ENCODE measurements at places on chromosomes 11 and 22. TPM values are rescaled to one million over a fixed set of nuclear protein-coding genes. Genes with fewer than 3 reads are reported as not detected.

Gene KRTAP5-2
- total RNA-seq = not detected

DNA sequence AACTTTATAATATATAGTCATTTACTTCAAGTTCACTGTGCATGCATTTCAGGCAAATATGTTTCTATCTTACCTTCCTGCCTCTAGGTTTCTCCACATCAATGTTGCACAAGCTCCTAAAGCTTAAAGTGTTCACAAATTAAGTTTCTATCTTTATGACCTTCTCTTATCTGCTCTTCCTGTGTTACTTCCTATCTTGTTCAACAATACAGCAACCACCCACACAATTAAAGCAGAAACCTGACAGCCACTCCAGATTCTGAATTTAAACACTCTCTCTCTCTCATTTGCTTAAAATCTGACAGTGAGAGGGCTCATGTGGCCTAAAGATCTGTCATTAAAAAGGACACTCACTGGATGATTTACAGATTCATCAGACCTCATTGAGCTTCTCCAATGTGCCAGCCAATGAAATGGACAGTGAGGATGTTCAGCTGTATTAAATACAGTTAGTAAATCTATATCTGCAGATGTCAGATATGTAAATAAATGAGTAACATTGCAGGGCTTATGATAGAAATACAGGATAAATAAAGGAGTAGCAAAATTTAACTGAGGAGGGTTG, 10.9 kb downstream of the PDGFD start:
- no peak for DNase-seq

- no peak for DNase-seq
These were observed 40.3 kb downstream of the CCDC81 start for GRCh38 chr11:86415026-86415425.

Gene APOA4
- not detected for total RNA-seq

DNA sequence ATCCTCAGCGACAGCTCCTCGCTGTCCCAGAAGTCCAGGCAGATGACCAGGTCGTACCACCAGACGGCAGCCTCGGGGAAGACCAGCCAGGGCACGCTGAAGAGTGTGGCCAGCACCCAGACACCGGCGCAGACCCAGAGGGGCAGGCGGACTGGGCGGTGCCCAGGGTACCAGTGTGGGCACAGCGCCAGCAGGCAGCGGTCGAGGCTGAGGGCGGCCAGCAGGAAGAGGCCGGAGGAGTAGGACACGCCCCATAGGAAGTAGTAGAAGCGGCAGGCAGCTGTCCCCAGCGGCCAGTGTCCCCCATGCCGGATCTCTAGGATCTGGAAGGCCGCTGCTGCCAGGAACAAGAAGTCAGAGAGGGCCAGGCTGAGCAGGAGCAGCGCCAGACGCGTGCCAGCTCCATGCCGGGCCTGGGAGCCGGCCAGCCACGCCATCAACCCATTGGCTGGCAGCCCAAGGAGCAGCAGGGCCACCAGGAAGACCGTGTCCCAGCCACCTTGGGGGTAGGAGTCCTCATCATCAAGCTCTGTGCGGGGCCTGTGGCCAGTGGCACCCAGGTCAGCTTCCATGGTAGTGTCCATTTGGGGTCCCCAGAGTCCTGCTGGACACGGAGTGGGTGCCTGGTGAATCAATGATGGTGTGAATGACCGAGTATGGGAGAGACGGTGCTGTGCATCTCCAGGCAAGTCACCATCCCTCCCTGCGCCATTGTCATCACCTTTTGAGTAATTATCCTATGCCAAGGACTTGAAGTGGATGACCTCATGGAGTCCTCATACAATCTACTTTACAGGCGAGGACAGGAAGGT, at the start of gene GPR152:
Gene GPR152, minus strand, starts transcription at position 589 of the 812 bp plus-strand sequence. Its CDS starts 5 bp downstream, at position 584.
- DNase-seq = no peak

DNA sequence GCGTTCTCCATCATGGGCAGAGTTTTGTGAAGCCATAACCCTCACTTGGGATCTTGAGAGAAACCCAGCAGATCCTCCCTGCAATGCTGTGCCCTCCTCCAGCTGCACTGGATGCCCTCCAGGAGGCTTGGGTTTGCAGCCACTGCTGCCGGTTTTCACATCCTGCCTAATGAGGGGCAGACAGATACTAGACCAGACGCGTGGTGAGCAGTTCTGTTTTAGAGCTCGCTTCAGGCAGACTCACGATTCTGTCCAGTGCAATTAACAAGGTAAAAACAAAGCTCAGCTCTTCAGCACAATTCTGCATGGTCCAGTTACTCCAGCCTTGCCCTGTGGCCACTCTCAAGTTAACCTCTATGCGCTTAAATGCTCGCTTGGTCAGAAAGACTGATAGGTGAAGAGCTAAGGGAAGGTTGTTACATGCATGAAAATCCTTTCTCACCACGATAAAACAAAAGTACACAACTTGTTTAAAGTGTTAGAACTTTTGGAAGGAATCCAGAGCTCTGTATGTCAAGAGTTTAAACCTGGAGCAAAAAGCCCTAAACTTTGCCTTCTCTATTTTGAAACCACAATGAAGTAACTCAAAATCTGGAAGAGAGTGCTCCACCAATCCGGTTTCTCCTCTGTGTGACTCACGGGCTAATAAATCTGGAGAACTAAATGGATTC, 292.3 kb upstream of the FAT3 start:
- no peak for DNase-seq

GRCh38 chr11:124168796-124169195, 14.3 kb upstream of the OR10D3 start:
- DNase-seq = no peak

DNA sequence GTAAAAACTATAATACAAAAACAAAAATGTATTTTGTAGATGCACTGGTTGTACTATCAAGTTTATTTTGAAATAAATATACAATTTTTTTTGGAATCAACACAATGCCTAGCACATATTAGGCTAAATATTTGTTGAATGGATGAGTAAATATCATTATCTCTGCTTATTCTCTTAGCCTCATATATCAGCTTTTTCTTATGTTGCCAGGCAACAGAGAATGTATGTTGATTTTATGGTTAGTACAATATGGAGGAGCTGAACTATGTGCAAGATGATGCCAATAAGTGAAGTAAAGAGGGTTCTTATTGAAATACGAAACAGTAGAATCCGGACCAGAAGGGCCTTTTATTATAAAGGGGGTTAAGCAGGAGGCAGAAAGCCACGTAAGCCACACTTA, 94.9 kb downstream of the FAR1 start:
- no peak for DNase-seq

Gene MADD
- 63.8 TPM for total RNA-seq

Gene LDHAL6A
- not detected for total RNA-seq

Gene TMPRSS13
- total RNA-seq = 5.7 TPM

Gene RIMBP3C
- not detected for total RNA-seq

- DNase-seq = no peak
These were observed 334.5 kb downstream of the CTTN start for GRCh38 chr11:70732881-70733196.

DNA sequence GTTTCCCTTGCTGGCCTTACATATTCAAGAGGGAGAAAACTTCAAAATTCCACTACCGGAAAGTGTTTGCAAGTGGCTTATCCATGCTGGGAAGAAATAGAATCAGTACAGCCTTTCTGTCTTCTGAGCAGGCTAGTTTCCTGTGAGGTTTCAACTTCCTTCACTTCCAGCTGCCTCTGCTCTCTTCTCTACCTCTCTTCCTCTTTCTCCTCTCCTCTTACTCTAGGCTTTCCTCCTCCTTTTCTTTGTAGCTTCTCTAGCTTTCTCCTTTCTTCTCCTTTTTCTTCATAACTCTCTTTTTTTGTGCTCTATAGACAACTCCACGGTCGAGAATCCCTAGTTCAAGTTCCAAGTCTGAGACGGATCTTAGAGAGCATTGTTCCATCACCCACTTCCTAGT, 421.8 kb downstream of the ETS1 start:
- no peak for DNase-seq

DNA sequence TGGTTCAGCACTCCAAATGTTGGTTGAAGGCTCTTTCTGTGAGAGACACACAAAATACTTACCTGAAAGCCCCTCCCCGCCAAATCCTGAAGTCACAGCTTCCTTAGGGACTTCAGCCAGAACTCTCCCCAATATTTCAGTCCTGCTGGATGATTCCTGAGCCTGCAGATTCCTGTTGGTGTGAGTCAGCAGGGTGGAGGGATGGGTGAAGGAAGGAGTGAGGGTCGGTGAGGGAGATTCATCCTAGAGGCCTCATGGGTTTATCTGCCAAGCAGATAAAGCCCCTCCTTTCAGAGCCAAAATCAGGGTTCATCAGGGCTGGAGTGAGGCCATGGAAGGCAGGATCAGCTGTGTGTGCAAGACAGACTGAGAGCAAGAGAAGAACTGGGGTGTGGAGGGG, 37.9 kb downstream of the SMIM38 start:
- no peak for DNase-seq

Gene CARD18
- not detected for total RNA-seq

- no peak for DNase-seq
These were observed 33.3 kb downstream of the KIAA1671 start for GRCh38 chr22:24985826-24986214.

DNA sequence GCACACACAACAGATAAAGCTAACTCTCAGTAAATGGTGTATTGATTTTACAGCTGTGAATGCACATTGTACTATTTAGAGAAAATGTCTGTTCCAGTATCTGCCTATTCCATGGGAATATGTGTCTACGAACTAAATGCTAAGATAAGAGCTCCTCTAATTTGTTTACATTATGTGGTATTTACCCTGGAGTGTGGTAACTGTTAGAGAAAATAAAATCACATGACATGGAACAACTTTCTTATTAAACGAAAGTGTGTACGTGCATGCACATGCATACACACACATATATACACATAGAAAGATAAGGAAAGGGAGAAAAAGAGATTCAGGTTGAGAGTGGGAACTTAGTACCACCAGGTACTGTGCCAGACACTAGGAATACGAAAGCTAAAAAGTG, 1151.7 kb upstream of the TENM4 start:
- DNase-seq = no peak

Gene MCAT
- total RNA-seq = 24.0 TPM

DNA sequence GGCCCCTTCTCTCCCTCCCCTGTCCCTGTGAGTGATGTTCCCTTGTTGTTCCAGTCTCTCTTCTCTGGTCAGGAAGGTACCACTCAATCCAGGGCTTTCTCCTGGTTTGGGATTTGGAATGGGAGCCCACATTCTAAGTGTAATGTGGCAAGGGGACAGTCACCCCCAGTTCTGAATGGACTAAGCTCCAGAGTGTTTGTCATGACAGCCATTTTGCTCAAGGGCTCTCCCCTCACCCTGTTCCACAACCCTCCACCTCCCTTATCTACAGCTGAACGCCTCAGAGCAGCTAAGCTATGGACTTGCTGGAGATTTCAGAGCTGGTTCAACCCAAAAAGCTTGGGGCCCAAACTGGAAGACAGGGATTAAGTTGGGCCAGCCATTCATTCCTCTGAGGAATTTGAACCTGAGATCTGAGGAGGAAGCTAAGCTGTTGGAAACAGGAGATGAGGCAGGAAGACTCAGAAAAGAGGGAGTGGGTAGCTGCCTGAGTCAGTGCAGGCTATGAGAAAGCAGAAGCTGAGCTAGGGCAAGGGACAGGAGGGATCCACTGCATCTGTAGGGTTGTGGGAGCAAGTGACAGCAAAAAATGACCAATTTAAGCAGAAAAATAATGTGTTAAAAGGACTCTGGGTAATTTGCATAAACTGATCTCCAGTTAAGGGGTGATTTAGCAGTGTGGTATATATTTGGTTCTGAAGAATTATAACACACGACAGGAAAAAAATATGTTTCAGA, 22.9 kb upstream of the FCHSD2 start:
- no peak for DNase-seq

- DNase-seq = no peak
These were observed 37.6 kb downstream of the MAP6 start for GRCh38 chr11:75631086-75631730.

Gene GAS2
- total RNA-seq = 14.5 TPM

GRCh38 chr11:62444236-62444833, 25.5 kb downstream of the SCGB1A1 start:
- no peak for DNase-seq

DNA sequence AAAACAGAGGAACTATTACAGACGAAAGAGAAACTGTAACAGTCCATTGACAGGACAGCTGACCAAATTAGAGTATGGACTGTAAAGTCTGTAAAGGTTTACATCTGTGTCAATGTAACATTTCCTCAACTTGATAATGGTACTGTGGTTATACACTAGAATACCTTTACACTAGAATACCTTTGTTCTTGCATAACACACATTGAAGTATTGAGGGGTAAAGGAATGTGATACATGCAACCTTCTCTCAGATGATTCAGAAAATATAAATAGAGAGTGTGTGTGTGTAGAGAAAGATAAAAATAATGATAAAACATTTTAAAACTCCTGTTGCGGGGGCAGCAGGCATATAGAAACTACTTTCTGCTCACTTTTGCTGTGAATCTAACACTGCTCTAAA, 5.6 kb upstream of the EEF1G start:
- DNase-seq = no peak

DNA sequence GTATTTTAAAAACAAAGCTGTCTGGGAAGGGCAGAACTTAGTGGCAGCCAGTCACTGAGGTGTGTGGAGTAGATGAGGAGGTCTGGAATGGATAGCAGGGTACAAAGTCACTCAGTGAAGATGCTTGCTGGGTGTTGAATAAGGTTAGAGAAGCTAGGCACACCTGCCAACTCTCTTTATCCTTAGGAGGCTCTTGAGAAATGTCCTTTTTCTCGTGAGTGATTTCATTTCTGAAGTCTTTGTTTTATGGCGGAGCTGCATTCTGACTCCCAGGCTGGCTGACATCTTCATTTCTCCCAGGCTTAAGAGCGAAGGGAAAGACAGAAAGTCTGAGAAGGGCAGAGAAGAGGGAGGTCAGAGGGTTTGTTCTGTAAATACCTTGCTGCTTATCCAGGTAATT, 31.0 kb downstream of the CECR2 start:
- DNase-seq = no peak

Gene LRRC4C
- total RNA-seq = 2.0 TPM

- no peak for DNase-seq
These were observed 39.7 kb downstream of the C11orf91 start for GRCh38 chr11:33660962-33661361.

Gene CASP4
- 0.98 TPM for total RNA-seq

Gene GNAZ
- total RNA-seq = 16.3 TPM

- no peak for DNase-seq
These were observed 2.5 kb downstream of the MRPL49 start for GRCh38 chr11:65124480-65125196.

- no peak for DNase-seq
These were observed 26.0 kb upstream of the API5 start for GRCh38 chr11:43285826-43286225.

- DNase-seq = no peak
These were observed 19.3 kb downstream of the PRR33 start for GRCh38 chr11:1872267-1872985.

DNA sequence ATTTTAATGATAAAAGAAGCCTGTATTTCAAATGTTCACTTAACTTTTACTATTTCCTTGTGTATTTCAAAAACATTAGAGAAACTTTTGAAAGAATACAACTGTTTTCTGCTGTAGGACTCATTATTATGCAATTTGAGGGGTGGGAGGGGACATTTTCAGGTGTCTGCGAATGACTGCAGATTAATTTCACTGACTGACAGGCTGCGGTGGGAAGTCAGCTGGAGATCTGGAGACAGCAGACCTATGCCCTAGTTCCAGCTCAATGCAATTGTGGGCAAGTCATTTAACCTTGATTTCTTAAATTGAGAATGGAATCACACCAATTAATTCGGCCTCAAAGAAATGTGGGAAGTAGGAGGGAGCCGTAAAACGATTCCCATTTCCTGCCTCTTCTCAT, 128.7 kb downstream of the ARL14EP start:
- DNase-seq = no peak

Gene ROBO4
- not detected for total RNA-seq

Gene ANKRD13D
- 74.9 TPM for total RNA-seq

GRCh38 chr11:86176165-86176884, 68.2 kb upstream of the EED start:
- no peak for DNase-seq

All from progenitor cell of endocrine pancreas (in vitro differentiated cells).